Cardiac muscle cell (in vitro differentiated cells and primary cell): ENCODE measurements at places on chromosomes 1 and 21.

GRCh38 chr1:37085393-37085792, 51.1 kb upstream of the GRIK3 start:
- DNase-seq: peak; percentile 13

DNA sequence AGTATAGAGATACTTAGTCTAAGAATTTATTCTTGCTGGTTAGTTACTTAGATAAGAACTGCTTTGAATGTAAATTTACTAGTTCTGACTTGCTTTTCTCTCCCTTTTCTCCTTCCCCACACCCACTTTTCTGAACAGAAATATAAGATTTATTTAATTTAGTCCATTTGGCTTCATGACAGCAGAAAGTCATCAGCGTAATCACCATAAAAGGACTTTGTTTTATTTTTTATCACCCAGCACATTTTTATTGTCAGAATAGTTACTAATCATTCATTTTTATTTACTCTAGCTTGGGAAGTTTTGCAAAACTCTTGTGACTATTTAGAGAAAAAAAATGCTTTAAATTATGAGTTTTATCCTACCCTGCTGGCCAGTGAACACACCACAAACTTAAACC, 197.2 kb downstream of the CHRM3 start:
- DNase-seq: no peak

GRCh38 chr1:107309962-107310361, 169.1 kb downstream of the NTNG1 start:
- no peak for DNase-seq

GRCh38 chr1:244041466-244042120, 9.5 kb upstream of the ZBTB18 start:
- no peak for DNase-seq

DNA sequence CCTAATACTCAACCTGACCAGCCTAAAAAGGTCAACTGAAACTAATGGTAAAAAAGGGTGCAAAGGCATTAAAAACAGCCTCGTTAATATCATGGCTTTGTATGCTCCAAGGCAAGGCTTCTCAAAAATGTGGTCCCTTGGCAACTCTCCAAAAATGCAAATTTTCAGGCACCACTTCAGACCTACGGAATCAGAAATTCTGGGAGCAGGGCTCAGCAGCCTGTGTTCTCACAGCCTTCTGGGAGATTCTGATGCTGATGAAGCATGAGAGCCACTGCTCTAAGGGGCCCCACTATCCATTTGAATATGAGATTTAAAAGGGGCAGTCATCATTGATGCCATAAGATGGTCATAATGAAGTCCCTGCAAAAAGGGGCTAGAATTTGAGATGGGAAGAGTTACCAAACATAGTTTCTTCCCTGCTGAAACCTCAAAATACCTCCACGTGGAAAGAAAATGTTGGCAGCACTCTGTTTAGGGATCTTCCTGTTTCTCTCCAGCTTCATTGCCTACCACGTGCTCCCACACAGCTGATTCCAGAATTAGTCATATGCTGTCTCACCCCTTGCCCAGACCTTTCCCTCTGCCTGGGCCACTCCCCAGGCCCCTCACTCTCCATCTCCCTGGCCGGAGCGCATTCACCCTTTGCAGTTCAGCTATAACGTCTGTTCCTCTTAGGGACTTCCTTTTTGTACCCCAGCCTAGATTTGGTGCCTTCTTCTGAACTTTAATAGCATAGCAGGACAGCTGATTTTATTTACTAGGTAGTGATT, 46.7 kb downstream of the PHC2 start:
- no peak for DNase-seq

- DNase-seq: no peak
Observed at GRCh38 chr1:4034318-4034887, 134.3 kb upstream of the C1orf174 start.

DNA sequence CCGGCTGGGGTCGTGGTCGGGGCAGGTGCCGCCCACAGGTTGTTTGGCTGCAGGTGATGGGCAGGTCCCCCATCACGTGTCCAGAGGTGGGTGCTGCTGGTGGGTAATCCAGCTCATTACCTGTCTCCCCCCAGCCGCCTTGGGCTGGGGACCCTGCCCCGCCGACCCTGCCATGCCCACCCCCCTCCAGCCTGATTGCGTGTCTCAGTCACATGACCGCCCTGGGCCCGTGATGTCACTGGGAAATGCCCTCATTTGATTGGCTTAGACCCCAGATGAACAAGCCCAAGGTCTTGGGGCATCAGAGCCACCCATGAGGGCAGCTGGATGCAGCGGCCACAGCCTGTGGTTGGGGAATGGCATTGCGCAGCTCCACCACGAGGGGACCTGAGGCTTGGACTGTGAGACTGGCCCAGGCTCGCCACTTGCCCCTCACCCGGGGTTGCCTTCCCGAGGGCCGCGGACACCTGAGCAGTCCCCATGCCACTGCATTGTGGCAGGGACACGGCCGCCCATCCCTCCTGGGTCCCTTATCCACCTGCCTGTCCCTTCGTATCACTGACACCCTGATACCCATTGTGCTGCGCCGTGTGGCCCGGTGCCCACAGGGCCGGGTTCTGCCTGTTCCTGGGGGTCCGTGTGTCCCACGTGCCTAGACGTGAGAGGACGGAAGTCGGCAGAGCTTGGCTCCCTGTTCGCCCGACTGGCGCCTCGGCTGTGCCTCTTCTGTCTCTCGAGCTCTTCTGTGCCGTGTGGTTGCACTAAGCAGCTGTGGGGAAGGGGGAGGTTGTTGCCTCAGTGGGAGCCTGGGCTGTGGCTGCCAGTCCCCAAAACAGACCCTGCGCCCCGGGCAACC, 68.0 kb downstream of the FAAP20 start:
- DNase-seq: no peak
